ENCODE measurements at places on chromosomes 5 and 9. TPM values are rescaled to one million over a fixed set of nuclear protein-coding genes. Genes with fewer than 3 reads are reported as not detected.

Gene GFI1B
- not detected for total RNA-seq

DNA sequence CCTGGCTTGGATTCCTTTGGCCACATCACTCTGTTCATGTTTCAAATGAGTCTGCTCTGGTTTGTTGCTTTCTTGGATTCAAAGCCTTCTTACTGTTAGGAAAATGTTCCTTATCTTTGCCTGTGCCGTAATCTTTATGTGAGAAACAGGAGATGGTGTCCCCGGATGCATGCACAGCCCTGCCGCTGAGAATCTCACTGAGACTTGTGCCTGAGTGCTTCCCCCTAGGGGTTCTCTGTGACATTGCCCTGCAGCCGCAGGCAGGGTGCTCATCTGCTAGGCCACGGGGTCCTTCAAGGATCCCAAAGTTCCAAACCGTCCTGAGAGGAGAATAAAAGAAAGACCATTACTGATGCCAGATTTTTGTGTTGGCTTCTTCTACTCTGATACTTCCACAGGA is 81.4 kb upstream of the ANKRD55 start:
- no peak for DNase-seq

- no peak for DNase-seq
These were observed 214.9 kb upstream of the DAB2 start for GRCh38 chr5:39639618-39640089.

Gene SOHLH1
- not detected for total RNA-seq

Gene IFNA13
- not detected for total RNA-seq

Data from glomerular endothelial cell (primary cell).